CD4-positive, alpha-beta T cell treated with Interleukin-15 for 1 hour (primary cell): ENCODE measurements at places on chromosomes 2 and 18.

DNA sequence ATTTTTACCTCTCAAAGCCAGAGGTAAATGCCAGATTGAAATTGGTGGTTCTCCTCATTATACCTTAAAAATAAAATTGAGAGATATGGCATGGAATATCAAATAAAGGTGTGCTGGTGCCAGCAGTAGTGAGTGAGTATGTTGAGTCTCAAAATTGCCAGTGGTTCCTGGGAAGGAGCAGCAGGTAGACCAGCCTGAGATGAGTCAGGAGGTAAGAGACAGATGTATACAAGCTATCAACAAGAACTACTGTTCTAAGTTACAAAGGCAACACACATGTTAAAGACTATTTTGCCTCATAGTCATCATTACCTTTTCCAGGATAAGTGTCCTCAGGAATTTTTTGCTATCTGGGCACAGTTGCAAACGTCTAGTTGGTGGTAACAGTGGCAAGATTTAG, 1.3 kb upstream of the UPP2 start:
- no peak for DNase-seq

- no peak for DNase-seq
These were observed 492.9 kb upstream of the ZEB2 start for GRCh38 chr2:145012806-145013205.

GRCh38 chr18:13643261-13643751, 83.1 kb downstream of the FAM210A start:
- DNase-seq, result no peak

DNA sequence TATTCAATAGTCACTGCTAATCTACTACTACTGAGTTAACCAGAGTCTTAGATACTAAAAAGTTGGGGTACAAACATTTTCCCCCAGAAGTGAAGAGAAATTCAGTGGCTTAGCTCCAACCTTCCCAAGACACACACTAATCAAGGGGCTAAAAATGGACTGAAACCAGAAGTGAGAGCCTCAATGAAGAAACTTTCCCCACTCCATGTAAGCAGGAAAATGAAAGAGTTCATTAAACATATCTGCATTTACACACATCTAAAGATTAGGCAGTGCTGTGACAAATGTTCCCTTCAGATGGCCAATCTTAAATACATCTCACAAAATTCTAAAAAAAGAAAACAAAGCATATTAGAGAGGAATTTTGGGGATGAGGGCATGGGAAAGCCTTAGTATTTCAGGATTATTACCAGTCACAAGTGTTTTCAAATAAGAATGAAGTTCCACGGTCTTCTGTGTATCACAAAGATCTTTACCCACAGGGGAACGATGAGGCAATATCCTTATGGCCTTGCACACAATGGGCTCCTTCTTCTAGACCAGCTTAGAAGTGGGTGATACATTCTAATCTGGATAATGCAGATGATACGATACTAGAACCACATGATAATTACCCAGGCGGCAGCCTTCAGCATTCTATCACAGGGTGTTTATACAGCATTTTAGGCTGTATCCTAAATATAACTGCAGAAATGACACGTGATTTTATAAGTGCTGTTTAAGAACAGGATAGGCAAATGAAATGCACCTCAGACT, 17.1 kb downstream of the ANKRD44 start:
- DNase-seq, result no peak

GRCh38 chr2:185894223-185894622, 155.6 kb downstream of the FSIP2 start:
- DNase-seq, result no peak

DNA sequence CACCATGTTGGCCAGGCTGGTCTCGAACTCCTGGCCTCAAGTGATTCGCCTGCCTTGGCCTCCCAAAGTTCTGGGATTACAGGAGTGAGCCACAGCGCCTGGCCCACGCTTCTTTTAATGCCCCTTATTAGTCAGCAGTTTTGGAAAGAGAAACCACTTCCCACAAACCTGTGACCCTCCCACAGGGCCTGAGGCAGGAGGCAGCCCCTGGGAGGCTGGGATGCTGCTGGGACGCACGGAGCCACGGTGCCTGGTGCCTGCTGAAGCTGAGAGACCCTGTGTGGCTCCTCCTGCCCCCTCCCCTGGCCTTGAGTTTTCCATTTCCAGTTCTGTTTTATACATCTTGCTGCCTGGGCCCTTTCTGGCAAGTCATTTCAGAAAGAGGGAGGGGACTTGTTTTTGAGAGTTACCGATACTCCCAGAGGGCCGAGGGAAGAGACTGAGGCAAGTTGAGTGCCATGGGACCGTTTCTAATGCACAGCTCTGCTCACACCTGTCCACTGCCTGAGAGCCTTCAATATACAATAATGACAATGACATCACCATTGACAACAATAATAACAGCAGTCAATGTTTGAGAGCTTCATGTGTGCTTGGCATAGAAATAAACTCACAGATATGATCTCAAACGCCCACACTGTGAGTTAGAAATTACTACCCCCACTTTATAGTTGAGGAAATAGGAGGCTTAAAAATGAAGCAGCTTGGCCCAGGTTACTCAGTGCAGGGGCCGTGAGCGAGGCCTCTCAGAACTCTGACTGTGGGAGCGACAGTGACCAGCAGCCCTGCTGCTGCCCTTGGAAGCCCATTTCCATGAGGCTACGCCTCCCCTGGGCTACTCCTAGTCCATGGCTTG, 78.1 kb upstream of the YWHAQ start:
- DNase-seq, result no peak

DNA sequence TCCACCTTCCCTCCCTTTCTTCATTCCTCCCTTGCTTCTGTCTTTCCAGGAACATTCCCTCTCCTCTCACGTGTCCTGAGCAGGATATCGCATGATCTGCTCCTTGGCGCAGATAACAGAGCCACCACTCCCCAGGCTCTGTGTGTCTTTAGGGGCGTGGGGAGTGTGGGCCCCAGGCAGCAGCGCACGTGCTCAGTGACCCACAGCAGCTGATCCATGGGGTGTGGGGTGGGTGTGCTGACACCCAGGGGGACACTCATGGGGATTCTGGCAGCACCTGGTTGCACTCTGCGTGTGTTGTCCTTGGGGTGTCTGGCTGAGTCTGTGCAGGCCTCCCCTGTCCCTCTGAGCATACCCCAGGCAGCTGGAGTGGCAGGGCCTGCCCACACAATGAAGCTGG, 9.9 kb upstream of the FOSL2 start:
- DNase-seq, result peak; percentile 1

GRCh38 chr2:38432820-38433606, 55.9 kb upstream of the ATL2 start:
- no peak for DNase-seq
